ENCODE measurements at places on chromosomes 13 and 19. TPM values are rescaled to one million over a fixed set of nuclear protein-coding genes. Genes with fewer than 3 reads are reported as not detected.

IL17D gene
- polyA plus RNA-seq = 3.7 TPM

KL gene
- 1.3 TPM for polyA plus RNA-seq

PROZ gene
- polyA plus RNA-seq = not detected

KIR3DL1 gene
- polyA plus RNA-seq = not detected

ZNF560 gene
- 0.32 TPM for polyA plus RNA-seq

ZNF135 gene
- 12.0 TPM for polyA plus RNA-seq

IRGC gene
- not detected for polyA plus RNA-seq

RASGRP4 gene
- 2.5 TPM for polyA plus RNA-seq

CEACAM8 gene
- polyA plus RNA-seq = not detected

GPR4 gene
- polyA plus RNA-seq = 11.9 TPM

SYNE4 gene
- polyA plus RNA-seq = 0.48 TPM

C13orf42 gene
- polyA plus RNA-seq = 0.04 TPM

VAV1 gene
- polyA plus RNA-seq = 3.6 TPM

RASAL3 gene
- 0.63 TPM for polyA plus RNA-seq

CLDN10 gene
- polyA plus RNA-seq = 0.68 TPM

PPP1R13L gene
- 13.3 TPM for polyA plus RNA-seq

GEMIN7 gene
- polyA plus RNA-seq = 9.7 TPM

LILRB4 gene
- 6.9 TPM for polyA plus RNA-seq

FGF22 gene
- polyA plus RNA-seq = not detected

TMEM91 gene
- 16.1 TPM for polyA plus RNA-seq

CEACAM7 gene
- not detected for polyA plus RNA-seq

ZNF614 gene
- 7.7 TPM for polyA plus RNA-seq

PNMA8A gene
- polyA plus RNA-seq = 13.2 TPM

TMEM38A gene
- polyA plus RNA-seq = 2.2 TPM

ONECUT3 gene
- not detected for polyA plus RNA-seq

ZNF649 gene
- polyA plus RNA-seq = 13.2 TPM
